ENCODE measurements at places on chromosomes 7 and 10. TPM values are rescaled to one million over a fixed set of nuclear protein-coding genes. Genes with fewer than 3 reads are reported as not detected.

- DNase-seq: no peak
Observed at GRCh38 chr10:1420661-1421362, 316.5 kb downstream of the ADARB2 start.

DNA sequence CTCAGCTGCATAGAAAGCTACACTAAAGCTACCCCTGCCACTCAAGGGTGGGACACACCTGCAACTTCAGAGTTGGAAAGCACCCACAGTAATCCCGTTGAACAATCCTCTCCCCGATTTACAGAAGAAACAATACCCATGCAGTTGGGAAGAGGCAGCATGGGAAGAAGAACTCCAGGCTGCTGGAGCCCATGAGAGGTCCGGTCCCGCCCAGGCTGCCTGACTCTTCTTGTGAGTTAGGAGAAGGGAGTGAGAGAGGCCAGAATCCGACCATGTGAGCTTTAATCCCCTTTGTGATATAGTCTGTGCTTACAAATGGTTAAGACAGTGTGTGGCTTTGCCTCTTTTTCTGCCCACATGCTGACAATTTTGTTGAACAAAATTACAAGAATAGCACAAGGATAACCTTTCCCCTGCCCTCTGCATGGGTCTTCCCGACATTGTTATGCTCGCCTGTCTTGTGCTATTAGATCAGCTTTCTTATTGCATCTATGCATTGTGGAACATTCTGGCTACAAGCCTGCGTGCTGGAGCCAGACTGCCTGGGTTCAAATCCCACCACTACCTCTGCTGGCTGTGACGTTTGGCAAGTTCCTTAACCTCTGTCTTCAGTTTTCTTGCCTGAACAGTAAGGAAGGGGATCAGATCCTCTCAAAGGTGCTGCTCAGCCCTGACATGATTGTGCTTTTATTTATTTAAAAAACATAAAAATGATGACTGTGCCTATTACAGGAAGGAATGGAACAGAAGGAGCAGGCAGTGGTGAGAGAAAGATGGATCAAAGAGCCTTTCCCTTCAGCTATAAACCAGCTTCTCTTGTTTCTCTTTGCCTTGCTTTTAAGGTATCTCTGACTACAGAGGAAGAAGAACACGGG is 56.0 kb downstream of the BPGM start:
- DNase-seq: no peak

DNA sequence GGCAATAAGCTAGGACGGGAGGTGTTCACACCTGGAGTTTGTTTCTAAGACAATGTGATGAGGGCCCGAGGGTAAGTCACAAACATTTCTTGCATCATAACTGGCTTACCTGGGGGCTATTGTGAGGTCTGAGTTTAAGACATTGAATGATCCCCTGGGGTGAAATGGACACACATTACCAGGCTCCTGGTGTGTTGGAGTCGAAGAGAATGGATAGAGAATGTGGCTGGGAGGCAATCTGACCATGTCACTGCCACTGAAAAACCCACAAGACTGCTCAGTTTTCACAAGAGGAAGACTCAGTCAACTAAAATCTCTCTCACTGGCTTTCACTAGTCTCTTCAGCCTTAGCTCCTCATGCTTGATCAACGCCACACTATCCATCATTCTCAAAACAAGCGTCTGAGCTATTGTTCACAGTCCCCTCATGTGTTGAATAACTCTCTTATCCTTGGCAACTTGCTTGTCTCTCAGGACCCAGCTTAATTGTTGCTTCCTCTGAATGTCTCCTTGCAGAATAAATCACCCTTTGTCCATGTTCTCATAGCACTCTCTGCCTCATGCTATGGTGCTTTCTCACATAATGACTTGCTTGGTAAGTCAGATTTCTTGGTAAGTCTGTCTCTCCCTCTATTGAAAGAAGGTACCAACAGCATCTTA is at the start of gene C10orf120:
Gene C10orf120 (minus strand): TSS at position 51 of the 660 bp plus-strand sequence. CDS start 56 bp downstream, outside the sequence.
- no peak for DNase-seq

DNA sequence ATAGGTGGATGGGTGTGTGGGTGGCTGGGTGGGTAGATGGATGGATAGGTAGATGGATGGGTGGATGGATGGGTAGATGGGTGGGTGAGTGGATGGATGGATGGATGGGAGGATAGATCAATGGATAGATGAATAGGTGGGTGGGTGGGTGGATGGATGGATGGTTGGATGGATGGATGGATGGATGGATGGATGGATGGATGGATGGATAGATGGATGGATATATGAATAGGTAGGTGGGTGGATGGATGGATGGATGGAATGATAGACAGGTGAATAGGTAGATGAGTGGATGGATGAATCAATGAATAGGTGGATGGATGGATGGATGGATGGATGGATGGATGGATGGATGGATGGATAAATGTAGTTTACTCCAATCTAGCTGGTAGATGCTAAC is 52.7 kb downstream of the FRMPD2 start:
- DNase-seq: no peak

GRCh38 chr10:458421-458851 is 231.0 kb downstream of the DIP2C start:
- DNase-seq: no peak

DNA sequence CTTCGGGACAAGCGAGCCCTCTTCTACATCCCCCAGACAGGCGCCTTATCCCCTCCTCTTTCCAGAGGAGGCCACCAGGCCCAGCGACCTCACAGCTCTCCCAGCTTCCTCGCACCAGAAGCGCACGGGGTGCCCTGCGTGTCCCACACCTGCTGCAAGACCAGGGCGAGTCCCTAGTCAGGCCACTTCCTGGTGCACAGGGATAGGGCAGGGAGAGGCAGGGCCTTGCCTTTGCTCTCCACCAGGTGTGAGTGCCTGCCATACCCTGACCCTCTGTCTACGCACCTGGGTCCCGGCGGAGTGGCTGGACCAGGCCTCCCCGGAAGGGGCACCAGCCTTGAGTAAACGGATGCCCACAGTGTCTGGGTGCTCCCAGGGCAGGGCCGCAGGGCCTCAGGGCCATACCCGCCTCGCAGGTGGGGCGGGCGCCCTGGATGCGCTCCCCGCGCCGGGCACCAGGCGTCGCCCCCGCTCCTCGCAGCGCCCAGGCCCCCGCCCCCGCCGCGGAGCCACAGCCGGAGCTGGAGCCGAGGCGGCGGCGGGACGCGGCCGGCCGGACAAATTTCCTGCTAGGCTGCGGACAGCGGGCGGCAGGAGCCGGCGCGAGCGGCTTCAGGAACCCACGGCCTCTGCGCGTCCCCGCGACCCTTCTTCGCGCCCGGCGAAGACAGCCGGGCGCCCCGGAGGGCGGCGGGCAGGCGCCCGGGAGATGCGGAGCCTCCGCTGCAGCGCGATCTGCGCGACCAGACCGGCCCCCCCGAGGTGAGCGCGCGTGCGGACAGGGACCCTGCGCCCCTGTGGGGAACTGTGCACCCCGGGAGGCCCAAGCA is at the start of gene PTPRE:
Gene PTPRE (plus strand): TSS at position 556 of the 830 bp plus-strand sequence. CDS start 133,779 bp downstream, outside the sequence.
- no peak for DNase-seq

DNA sequence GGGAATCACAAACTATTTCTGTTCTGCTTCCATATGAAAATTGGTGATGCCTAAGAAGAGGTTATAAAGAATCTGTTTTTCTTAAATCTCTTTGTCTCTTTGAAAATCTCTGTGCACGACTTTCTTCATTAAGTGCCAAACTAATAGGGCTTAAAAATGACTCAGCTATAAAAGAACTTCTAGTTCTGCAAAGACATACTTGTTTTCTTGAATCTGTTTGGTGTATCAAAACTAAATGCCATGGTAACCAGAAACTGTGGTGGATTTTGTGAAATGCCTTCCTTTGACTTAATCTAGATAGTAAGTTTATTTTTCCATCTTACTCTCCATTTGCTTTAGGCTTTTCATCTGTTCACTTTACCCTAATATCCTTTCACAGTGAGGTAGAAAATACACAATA is 417.8 kb downstream of the PARD3 start:
- DNase-seq: no peak

- DNase-seq: no peak
Observed at GRCh38 chr10:50260791-50261281, 9.5 kb upstream of the ASAH2 start.

DNA sequence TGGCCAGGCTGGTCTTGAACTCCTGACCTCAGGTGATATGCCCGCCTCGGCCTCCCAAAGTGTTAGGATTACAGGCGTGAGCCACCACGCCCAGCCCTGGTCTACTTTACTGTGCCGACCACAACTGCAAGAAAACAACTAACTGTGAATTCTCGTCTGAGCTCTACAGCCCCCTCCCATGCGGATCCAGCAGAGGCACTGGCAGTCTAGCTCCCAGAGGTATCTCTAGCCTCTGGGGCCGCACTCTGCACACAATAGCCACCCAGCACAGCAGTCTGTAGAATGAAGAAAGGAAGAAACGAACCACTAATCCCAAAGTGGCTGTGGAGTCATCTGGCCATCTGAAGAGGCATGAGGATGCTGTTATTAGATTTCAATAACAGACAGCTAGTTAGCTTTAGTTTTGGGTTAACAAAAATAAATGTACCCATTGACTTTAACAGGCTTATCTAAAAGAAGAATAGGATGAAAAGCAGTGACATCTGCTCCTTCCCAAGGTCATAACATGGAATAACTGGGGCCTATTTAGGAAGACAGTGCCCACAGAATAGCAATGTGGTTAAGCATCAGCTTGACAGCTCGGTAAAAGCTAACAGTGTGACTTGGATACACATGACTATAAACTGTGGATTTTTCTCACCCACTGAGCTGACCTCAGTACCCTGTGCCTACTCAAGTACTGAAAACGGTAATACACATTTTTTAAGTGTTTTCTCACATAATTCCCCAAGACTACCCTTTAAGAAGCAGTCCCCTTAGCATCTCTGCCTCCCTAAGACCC is 131.9 kb downstream of the TNS3 start:
- no peak for DNase-seq

DNA sequence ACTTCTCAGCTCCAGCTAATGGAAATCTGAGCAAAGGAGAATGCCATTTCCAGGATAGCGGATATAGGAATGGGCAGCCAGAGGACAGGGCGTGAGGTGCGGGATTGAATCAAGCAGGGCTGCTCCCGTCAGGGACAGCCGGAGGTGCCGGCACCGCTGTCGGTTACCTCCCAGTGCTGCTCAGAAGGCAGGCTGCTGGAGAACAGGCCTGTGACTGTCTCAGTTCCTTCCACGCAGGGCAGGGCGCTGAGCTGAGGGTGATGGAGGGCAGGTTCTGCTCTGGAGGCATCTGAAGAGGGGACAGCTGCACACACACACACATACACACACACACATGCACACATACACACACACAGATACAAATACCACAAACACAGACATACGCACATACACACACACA is 111.1 kb downstream of the DOCK1 start:
- no peak for DNase-seq

DNA sequence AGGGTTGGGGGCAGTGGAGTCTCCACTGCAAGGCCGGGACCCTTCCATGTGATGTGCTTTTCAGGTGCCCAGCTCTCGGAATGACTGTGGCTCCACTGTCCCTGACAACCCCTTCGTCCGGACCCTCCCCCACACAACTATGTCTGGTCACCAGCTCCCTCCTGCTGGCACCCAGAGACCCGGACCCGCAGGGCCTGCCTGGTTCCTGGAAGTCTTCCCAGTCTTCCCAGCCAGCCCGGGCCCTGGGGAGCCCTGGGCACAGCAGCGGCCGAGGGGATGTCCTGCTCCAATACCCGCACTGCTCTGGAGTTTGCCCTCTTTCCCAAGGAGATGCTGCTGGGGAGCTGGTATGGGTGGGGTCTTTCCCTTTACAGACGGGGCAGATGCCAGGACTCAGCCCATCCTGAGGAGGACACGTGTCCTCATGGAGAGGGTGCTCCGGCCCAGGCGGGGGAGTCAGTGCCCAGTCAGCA is 5.5 kb downstream of the ATP6V0E2 start:
- no peak for DNase-seq

GRCh38 chr7:157527686-157528085 is 190.9 kb downstream of the DNAJB6 start:
- no peak for DNase-seq

GRCh38 chr7:29623973-29624372 is 60.3 kb downstream of the PRR15 start:
- no peak for DNase-seq

GRCh38 chr10:97849687-97850402 is at the start of gene GOLGA7B:
Gene GOLGA7B (plus strand): TSS chr10:97849843. CDS start chr10:97850304, 461 bp downstream.
- DNase-seq: no peak

DNA sequence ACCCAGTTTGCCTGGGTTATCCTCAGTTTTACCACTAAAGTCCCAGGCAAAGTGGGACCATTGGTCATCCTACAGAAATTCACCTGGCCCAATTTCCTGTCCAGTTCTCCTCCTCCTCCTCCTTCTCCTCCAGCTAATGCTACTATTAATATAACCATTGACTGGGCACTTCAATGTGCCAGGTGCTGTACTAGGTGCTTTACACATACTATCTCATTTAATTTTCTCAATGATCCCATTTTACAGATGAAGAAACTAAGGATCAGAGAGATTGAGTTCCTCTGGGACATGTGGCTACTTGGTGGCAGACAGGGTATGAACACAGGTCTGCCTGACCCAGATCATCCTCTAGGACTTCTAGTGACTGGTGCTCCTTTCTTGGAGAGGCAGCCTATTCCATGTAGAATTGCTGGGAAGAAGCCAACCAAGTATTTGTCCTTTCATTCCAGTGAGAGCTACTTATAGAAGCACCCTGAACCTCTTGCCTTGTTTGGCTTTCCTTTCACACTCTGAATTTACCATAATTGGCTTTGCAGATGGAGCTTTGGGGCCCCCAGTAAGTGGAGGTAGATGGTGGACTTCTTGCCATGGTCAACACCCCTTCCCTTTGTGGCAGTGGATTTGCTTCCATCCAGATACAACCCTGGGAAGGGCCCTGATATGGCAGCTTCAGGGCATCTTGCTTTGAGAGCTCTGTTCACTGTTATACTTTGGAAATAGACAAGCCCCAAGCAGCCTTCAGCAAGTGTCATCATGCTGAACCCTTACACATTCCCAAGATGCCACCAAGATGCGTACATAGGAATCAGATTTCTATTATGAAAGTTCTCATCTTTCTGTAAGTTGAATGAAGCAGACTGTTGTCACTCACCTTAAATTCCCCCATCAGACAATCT is 78.7 kb downstream of the MYOF start:
- no peak for DNase-seq

GRCh38 chr10:60323162-60323561 is 66.5 kb downstream of the ANK3 start:
- DNase-seq: no peak

GRCh38 chr10:131738396-131738735 is 162.4 kb upstream of the PPP2R2D start:
- DNase-seq: no peak

- no peak for DNase-seq
Observed at GRCh38 chr7:45696476-45696875, 122.3 kb downstream of the ADCY1 start.

GRCh38 chr10:5293691-5294550 is 70.8 kb upstream of the UCN3 start:
- DNase-seq: no peak

- DNase-seq: no peak
Observed at GRCh38 chr7:98217623-98218582, 6.7 kb downstream of the BHLHA15 start.

The KCP gene
- total RNA-seq: not detected

The NUTM2E gene
- total RNA-seq: not detected

The PILRA gene
- total RNA-seq: 20.6 TPM

The FBXO24 gene
- total RNA-seq: 4.9 TPM

The POMZP3 gene
- 5.7 TPM for total RNA-seq

The ARHGAP22 gene
- total RNA-seq: not detected

The KIAA1217 gene
- 3.8 TPM for total RNA-seq

The FAM25C gene
- total RNA-seq: not detected

Data from uterus (tissue), 4 donors.